ENCODE measurements at places on chromosomes 11 and 22.

DNA sequence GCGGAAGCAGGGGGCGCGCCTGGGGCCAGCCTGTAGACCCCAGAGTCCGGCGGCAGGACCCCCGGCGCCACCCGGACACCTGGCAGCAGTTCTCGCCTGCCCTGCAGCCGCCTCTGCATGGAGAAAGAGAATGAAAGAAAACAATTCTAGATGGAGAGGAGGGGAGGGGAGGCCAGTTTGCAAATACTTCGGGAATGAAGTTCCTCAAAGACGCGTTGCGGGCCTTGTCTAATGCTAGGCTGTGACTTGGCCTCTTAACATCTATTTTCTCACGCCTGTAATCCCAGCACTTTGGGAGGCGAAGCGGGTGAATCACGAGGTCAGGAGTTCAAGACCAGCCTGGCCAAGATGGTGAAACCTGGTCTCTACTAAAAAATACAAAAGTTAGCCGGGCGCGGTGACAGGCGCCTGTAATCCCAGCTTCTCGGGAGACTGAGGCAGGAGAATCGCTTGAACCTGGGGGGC, 2.1 kb upstream of the BARX2 start:
- no peak for DNase-seq

GRCh38 chr22:17260298-17260697, 41.1 kb upstream of the ADA2 start:
- DNase-seq: no peak

DNA sequence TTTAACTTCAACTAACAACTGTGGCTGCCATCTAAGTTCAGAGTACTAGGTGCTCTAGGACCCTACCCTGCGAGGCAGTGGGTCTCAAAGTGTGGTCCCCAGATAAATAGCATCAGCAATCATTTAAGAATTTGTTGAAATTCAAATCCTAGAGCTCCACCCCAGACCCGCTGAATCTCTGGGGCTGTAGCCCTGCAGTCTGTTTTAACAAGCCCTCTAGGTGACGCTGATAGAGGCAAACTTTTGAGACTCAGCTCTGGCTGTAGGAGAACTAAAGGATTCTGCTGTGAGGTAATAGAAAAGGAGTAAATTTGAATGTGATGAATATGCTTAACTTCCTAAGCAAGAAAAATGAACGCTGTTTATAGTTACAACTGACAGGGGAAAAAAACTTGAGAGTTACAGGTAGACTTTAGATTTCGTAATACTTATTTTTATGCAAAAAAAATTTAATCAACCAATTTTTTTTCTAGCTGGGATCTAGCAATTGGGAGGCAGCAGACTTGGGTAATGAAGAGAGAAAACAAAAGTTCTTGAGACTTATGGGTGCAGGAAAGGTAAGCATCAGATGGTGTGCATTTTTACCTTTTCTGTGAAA, 5.8 kb downstream of the C11orf58 start:
- DNase-seq: no peak

- no peak for DNase-seq
Observed at GRCh38 chr11:31802609-31802989, 8.5 kb downstream of the PAX6 start.

- DNase-seq: no peak
Observed at GRCh38 chr11:128785141-128785540, 82.0 kb downstream of the KCNJ1 start.

DNA sequence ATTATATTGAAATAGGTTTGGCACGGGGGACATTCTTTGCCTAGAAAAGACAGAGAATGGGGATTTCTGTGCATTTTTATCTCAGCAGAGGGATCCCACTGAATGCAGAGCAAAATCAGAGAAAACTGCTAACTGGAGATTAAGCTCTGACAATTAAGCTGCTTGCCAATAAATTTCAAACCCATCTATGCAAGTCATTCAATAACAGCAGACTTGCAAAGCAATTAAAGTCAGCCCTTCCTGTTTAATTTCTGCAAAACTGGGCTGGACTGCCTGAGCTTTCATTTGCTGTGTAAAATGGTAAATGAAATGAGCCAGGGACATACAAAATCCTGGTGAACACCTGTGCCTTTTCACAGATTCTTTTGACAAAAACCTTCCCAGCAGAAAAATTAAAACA, 1273.9 kb upstream of the CNTN5 start:
- no peak for DNase-seq

DNA sequence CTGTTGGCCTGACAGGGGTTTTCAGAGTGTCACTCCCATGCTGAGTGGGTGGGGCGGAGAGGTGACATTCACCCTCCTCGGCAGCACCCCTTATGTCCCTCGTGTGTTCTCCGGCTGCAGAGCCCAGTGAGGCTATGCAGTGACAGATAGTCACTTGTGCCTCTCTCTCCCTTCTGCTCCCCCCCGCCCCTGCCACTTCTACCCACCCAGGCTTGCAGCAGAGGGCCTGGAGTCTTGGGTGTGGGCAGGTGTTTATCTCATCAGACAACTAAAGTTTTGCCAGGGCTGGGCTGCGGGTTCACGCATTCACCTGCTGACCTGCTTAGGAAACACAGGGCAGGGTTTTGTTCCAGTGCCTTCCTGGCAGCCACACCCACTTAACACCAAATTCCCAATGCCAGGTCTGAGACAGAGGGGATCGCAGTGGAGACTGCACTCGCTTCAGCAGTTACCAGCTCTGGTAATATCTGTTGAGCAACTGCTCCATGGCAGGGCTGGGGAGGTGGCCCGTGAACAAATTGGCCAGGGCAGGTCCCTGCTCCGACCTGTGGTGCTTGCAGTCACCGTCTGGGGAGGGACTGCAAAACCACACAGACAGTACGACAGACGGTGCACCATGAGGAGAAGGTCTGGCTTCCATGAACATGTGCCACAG, 50.5 kb upstream of the ADA2 start:
- no peak for DNase-seq
